Stomach (tissue), 19 donors: ENCODE measurements at places on chromosomes 5 and 9. TPM values are rescaled to one million over a fixed set of nuclear protein-coding genes. Genes with fewer than 3 reads are reported as not detected.
A peak's percentile ranks its signal among the peaks of the same experiment; 100 is the strongest.

- H3K27me3 ChIP-seq, result no peaks in the 10 kb centered on the region
- H3K4me1 ChIP-seq, result peaks cover 17% of the 10 kb centered on the region
- peak overlapping the region; percentile 99 for H3K27ac ChIP-seq
These were observed 2.1 kb upstream of the RFESD start for GRCh38 chr5:95644351-95645042.

DNA sequence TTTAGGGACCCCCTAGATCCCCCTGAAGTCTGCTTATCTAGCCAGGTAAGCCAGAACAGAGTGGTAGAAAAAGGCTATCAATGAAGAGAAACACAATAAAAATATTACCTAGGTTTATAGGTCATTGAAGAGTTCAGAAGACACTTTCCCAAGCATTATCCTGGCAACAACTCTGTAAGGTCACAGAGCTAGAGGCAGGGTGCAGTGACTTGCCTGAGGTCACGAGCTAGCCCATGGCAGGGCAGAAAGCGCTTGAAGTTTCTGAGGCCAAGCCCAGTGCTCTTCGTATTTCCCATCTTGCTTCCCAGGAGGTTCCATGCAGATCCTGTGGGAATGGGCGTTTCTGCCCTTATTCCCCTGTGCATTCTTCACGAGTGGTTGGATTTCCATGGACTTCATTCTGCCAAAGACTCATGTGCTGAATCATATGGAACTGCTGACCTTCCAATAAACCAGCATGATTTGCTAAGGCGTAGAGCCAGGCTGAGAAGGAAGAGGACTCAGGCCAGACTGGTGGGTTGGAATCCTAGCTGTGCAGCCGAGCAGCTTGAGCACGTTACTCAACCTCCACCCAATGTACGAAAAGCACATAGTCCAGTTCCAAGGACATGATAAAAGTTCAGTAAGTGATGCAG is 22.1 kb downstream of the TRMO start:
- peaks cover 17% of the 10 kb centered on the region for H3K4me1 ChIP-seq
- H3K36me3 ChIP-seq, result peaks cover 59% of the 10 kb centered on the region
- DNase-seq, result no peak
- no peak overlapping the region for H3K27ac ChIP-seq
- no peaks in the 10 kb centered on the region for H3K27me3 ChIP-seq
- no peak overlapping the region for H3K4me3 ChIP-seq

DNA sequence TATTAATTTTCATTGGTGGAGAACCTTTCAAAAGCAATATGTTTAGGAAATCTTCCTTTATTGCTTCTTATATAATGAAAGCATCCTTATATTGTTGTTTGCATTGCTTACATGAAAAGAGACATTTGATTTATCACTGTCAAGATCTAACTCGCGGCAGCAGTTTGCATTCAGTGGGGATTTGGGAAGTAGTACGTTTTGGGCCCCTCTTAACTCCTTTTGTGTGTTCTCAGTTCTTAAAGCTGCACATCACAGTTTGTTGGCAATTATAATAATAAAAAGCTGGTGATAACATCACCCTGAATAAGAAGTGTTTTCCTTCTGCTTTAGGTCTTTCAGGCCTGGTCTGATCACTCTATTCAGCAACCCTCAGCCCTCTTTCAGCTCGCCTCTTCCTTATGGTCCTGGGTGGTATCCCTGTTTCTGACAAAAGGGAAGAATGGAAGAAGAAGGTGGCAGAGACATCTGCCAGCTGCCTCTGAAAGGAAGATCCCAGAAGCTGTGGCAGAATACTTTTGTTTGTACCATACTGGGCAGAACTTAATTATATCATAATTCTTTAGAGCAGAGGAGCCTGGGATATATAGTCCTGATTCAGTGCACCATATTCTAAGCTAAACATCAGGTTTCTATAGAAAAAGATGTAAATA is 53.7 kb downstream of the PARP8 start:
- no peaks in the 10 kb centered on the region for H3K4me1 ChIP-seq
- no peak overlapping the region for H3K27ac ChIP-seq
- H3K36me3 ChIP-seq, result no peaks in the 10 kb centered on the region
- H3K4me3 ChIP-seq, result no peak overlapping the region
- no peak for DNase-seq

GRCh38 chr9:13013991-13014883 is 239.4 kb downstream of the LURAP1L start:
- H3K4me3 ChIP-seq, result no peak overlapping the region
- no peaks in the 10 kb centered on the region for H3K4me1 ChIP-seq
- H3K27ac ChIP-seq, result no peak overlapping the region
- DNase-seq, result no peak
- no peaks in the 10 kb centered on the region for H3K36me3 ChIP-seq
- H3K27me3 ChIP-seq, result no peaks in the 10 kb centered on the region

GRCh38 chr9:129340427-129341170 is 162.5 kb upstream of the IER5L start:
- H3K4me3 ChIP-seq, result no peak overlapping the region
- H3K27me3 ChIP-seq, result no peaks in the 10 kb centered on the region
- peaks cover 73% of the 10 kb centered on the region for H3K4me1 ChIP-seq
- no peak overlapping the region for H3K27ac ChIP-seq
- no peak for DNase-seq
- H3K36me3 ChIP-seq, result no peaks in the 10 kb centered on the region

GRCh38 chr5:139262059-139262741 is 31.3 kb upstream of the MATR3 start:
- no peak overlapping the region for H3K4me3 ChIP-seq
- no peaks in the 10 kb centered on the region for H3K36me3 ChIP-seq

DNA sequence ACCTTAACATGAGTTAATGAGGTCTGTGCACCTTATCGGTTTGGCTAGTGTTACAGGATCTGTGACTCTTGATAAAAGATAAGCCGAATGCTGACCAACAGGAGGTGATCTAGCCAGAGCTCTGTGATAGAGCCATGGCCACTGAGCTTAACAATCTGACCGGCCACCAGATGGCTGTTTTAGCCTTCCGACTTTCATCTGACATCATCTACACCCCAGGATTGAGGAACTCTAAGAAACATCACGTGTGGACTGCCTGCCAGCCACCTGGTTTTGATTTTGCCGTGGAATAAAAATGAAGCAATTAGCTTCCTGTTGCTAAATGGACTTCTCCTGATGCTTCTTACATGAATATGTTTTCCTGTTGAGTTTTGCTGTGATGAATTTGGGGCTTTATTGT is 281.3 kb downstream of the CEMIP2 start:
- peak; percentile 26 for DNase-seq
- no peak overlapping the region for H3K27ac ChIP-seq
- H3K4me1 ChIP-seq, result peaks cover 9% of the 10 kb centered on the region
- H3K4me3 ChIP-seq, result no peak overlapping the region

DNA sequence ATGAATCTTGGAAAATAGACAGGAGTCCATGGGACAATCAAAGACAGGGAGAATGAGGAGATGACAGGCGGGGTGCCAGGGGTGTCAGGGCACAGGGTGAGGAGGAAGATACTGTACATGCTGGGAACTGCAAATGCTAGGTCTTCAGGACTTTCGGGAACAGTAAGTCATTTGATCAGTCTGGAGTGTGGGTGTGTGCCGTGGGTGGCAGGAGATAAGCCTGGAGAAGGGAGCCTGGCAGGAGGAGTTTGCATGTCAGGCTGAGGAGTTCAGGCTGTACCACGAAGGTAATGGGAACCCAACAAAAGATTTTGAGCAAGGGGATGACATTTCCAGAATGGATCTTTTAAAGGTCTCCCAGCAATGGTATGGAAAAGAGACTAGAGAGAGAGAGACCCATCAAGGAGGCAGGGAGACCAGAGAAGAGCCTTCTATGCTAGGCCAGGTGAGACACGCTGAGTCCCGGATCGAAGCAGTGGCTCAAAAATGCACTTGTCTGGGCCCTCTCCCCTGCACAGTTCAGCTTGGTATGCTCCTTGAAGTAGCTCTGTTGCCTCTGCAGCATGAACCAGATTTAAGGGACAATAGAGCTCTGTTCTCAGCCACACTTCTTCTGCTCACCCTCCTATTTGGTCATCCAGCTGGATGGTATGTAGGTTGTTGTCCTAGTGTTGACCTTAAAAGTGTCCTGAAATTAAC is 77.0 kb upstream of the FER start:
- H3K4me3 ChIP-seq, result no peak overlapping the region
- H3K27ac ChIP-seq, result no peak overlapping the region
- H3K27me3 ChIP-seq, result no peaks in the 10 kb centered on the region
- no peaks in the 10 kb centered on the region for H3K36me3 ChIP-seq

GRCh38 chr5:91156242-91156641 is 226.9 kb downstream of the ARRDC3 start:
- no peak for DNase-seq
- no peak overlapping the region for H3K4me3 ChIP-seq
- no peaks in the 10 kb centered on the region for H3K27me3 ChIP-seq
- H3K36me3 ChIP-seq, result no peaks in the 10 kb centered on the region
- H3K27ac ChIP-seq, result no peak overlapping the region

- no peaks in the 10 kb centered on the region for H3K4me1 ChIP-seq
- no peaks in the 10 kb centered on the region for H3K27me3 ChIP-seq
- H3K27ac ChIP-seq, result no peak overlapping the region
- DNase-seq, result no peak
These were observed 135.7 kb upstream of the GDNF start for GRCh38 chr5:37975531-37975930.

- H3K27ac ChIP-seq, result no peak overlapping the region
- peaks cover 58% of the 10 kb centered on the region for H3K4me1 ChIP-seq
- no peak overlapping the region for H3K4me3 ChIP-seq
- peaks cover 48% of the 10 kb centered on the region for H3K36me3 ChIP-seq
- H3K27me3 ChIP-seq, result no peaks in the 10 kb centered on the region
These were observed 21.1 kb downstream of the NDST1 start for GRCh38 chr5:150528924-150529546.

DNA sequence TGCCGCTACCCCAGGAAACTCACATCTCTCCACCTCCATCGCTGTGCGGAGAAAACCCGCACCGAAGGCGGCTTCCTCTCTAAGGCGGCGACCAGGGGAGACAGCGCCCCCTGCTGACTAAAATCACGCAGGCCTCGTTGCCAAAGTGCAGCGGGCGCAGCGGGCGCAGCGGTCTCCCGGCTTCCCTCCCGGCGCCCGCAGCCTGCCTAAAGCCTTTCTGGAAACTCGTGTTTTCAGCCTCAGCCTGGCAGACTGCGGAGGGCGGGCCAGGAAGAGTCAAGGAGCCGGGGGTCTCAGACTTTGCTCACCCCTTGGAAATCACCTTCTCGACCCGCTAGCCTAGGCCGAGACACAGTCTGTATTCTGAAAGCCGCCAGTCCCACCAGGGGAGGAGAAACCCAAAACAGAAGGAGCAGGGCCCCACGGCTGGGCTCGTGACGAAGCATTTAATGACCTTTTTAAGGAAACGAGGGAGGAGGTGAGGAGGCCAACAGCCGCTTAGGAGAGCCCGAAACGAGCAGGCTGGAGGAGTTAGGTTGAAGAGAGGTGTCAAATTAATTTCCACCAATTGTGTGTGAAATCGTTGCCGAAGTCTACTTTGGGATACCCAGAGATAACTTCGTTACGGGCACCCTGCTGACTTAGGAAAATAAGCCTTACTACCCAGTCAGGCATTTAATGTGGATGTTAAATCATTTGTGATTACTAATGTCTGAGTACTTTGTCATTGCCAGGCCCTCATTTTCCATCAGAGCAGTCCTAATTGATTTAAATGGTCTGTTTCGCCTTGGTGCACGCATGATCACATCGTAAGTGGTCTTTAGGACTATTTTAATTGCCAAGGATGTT is 7.3 kb upstream of the FOXB2 start:
- H3K4me1 ChIP-seq, result peaks cover 47% of the 10 kb centered on the region
- peak; percentile 83 for DNase-seq
- no peaks in the 10 kb centered on the region for H3K36me3 ChIP-seq

GRCh38 chr9:37966412-37967013 is 62.6 kb upstream of the SLC25A51 start:
- H3K36me3 ChIP-seq, result no peaks in the 10 kb centered on the region
- H3K4me3 ChIP-seq, result no peak overlapping the region
- H3K4me1 ChIP-seq, result peaks cover 67% of the 10 kb centered on the region
- no peaks in the 10 kb centered on the region for H3K27me3 ChIP-seq
- peak; percentile 94 for DNase-seq

- H3K4me3 ChIP-seq, result no peak overlapping the region
- no peaks in the 10 kb centered on the region for H3K4me1 ChIP-seq
- no peak for DNase-seq
- no peaks in the 10 kb centered on the region for H3K36me3 ChIP-seq
- H3K27me3 ChIP-seq, result no peaks in the 10 kb centered on the region
- no peak overlapping the region for H3K27ac ChIP-seq
These were observed 689.6 kb upstream of the CDH10 start for GRCh38 chr5:25334350-25334749.

- no peaks in the 10 kb centered on the region for H3K27me3 ChIP-seq
- no peaks in the 10 kb centered on the region for H3K36me3 ChIP-seq
- no peak overlapping the region for H3K27ac ChIP-seq
- H3K4me1 ChIP-seq, result no peaks in the 10 kb centered on the region
These were observed 80.3 kb downstream of the BOD1 start for GRCh38 chr5:173535976-173536639.

Gene CD180
- 2.6 TPM for total RNA-seq

Gene AUH
- 76.6 TPM for total RNA-seq

Gene CKMT2
- 86.2 TPM for total RNA-seq

Gene LCN9
- not detected for total RNA-seq

Gene PRDM9
- not detected for total RNA-seq

Gene HAPLN1
- 1.4 TPM for total RNA-seq

Gene PCDHGA10
- total RNA-seq, result 5.3 TPM
